ENCODE measurements at places on chromosomes 3 and 15.

GRCh38 chr3:14880447-14881106 lies 61.8 kb downstream of the FGD5 start:
- DNase-seq = no peak

DNA sequence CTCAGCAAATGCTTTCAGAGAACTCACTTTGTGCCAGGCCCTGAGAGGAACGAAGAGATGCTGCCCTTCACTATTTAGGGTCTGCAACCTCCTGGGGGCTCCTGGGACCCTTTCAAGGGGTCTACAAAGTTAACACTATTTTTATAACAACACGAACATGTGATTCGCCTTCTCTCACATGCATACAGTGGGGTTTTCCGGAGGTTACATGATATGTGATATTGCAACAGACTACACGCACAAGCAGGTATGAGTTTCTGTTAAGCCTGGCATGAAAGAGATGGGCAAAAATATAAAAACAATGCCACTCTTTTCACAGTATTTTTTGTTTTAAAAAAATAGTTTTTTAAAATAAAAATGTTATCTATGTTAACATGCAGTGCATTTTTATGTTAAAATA lies 10.3 kb downstream of the STARD5 start:
- DNase-seq = no peak

GRCh38 chr15:69414701-69415167 lies 585 bp downstream of the KIF23 start:
- no peak for DNase-seq

GRCh38 chr15:95574053-95574452 lies 756.4 kb upstream of the NR2F2 start:
- DNase-seq = no peak

- DNase-seq = no peak
Observed at GRCh38 chr15:46293550-46293949, 658.7 kb downstream of the SQOR start.

GRCh38 chr3:7709376-7710082 lies 792.1 kb upstream of the LMCD1 start:
- no peak for DNase-seq

GRCh38 chr15:48823237-48823636 lies 12.4 kb upstream of the CEP152 start:
- DNase-seq = no peak

- no peak for DNase-seq
Observed at GRCh38 chr3:117404141-117404540, 694.6 kb downstream of the TUSC7 start.

DNA sequence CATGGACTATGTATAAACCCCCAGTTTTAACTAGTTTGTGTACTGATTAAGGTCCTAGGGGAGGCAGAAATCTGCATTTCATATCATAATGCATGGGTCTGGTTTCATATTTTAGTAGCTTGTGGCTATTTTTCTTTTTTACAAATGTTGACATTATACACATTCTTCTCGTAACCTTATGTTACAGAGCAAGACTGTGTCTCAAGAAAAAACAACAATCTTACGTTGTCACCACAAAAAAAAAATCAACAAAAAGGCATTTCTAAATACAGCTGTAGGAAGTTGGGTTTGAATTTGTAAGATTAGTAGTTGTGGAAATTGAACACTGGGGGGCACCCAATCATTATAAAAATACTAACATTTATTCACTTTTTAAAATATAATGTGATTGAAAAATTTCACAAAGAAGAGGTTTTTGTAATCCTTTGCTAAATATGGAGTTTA lies 17.9 kb downstream of the SERP1 start:
- no peak for DNase-seq

GRCh38 chr3:129317848-129318247 lies 39.2 kb downstream of the HMCES start:
- no peak for DNase-seq

Measured in stimulated activated CD8-positive, alpha-beta memory T cell treated with anti-CD3 and anti-CD28 coated beads, Interleukin-7, amount 100 ng/mL, for 4 hours (primary cell).